Cardiac muscle cell (in vitro differentiated cells and primary cell): ENCODE measurements at places on chromosomes 11 and 22.
A peak's percentile ranks its signal among the peaks of the same experiment; 100 is the strongest.

DNA sequence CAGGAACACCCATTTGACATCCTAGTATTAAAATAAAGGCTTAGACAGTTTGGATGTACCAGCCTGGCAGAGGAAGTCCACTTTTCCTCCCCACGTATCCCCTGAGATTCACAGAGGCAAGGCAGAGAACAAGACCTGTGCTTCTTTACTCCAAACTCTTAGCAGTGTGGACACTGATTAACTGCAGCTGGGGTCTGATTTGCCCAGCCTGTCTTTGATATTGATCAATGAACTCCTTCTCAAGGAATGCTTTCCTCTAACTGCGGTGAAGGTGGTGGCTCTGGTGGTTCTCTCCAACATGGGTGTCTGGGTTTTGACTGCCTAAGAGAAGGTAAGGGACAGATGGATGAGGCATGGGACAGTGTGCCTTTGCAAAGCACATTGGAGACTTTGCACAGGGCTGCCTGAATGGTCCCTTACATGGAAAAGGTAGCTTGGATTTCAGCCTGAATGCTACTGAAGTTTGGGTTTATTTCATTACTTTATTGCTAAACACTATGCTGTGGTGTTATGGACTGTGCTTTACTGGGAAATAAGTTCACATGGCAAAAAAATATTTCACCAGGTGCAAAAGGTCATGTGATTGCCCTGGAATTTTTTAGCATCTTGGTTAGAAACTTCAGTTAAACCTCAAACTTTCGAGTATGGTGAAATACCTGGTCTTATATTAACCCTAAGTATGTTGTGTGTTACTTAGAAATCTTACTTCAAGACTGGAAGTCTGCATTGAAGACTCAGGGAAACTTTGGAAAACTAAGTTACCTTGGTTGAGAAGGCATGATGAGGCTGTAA, 1.8 kb downstream of the GAS2 start:
- no peak for DNase-seq

GRCh38 chr11:1792461-1792860, 28.7 kb upstream of the CTSD start:
- no peak for DNase-seq

GRCh38 chr22:30752771-30753170, 58.1 kb downstream of the OSBP2 start:
- DNase-seq: no peak

GRCh38 chr11:122979815-122980595, 1.6 kb downstream of the BSX start:
- DNase-seq: no peak

- peak; percentile 94 for DNase-seq
Observed at GRCh38 chr11:17734986-17735817, 621 bp downstream of the KCNC1 start.

- DNase-seq: no peak
Observed at GRCh38 chr11:112878033-112878601, 83.1 kb upstream of the NCAM1 start.

GRCh38 chr11:116750070-116750718, 22.6 kb downstream of the BUD13 start:
- DNase-seq: no peak
